ENCODE measurements at places on chromosomes 5 and 9.

GRCh38 chr5:139276426-139276825, 17.1 kb upstream of the MATR3 start:
- DNase-seq, result no peak

- DNase-seq, result no peak
These were observed 11.5 kb upstream of the FRMPD1 start for GRCh38 chr9:37639109-37639762.

DNA sequence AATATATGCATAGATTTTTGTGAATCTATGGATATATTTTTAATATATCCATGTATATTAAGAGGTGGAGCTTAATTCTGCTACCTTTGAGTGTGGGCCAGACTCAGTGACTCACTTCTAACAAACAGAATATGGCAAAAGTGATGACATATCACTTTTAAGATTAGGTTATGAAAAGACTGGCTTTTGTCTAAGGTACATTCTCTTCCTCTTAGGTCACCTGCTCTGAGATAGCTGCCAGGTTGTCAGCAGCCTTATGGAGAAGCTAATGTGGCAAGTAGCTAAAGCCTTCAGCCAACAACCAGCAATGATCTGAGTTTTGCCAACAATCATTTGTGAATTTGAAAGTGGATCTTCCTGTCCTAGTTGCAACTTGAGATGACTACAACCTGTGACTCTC, 83.8 kb downstream of the ANKRD31 start:
- no peak for DNase-seq

GRCh38 chr5:90888511-90889324, 330.1 kb downstream of the ADGRV1 start:
- DNase-seq, result no peak

DNA sequence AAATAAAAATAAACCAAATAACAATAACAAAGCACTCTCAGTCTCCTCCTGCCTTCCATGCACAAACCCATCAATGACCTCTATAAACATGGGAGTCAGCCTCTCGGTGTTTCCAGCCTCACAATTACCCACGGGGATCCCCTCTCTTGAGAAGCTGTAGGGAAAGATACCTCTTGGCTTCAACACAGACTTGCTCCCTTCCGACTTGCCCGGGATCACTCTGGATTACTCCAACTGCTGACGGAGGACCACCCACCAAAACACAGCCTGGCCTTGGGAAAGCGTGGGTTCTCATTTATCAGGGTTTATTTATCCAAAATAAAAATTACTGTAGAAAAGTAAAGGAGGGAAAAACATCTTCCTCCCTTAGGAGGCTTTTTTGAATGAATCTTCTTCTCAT, 11.5 kb upstream of the NKX2-5 start:
- DNase-seq, result no peak

GRCh38 chr5:159550951-159551350, 220.7 kb upstream of the IL12B start:
- DNase-seq, result no peak

GRCh38 chr5:149549461-149550267, 1.6 kb downstream of the CSNK1A1 start:
- no peak for DNase-seq

- DNase-seq, result no peak
These were observed 4.0 kb upstream of the ZSWIM6 start for GRCh38 chr5:61327760-61328753.

- no peak for DNase-seq
These were observed 105.3 kb downstream of the PCSK1 start for GRCh38 chr5:96327722-96328121.

DNA sequence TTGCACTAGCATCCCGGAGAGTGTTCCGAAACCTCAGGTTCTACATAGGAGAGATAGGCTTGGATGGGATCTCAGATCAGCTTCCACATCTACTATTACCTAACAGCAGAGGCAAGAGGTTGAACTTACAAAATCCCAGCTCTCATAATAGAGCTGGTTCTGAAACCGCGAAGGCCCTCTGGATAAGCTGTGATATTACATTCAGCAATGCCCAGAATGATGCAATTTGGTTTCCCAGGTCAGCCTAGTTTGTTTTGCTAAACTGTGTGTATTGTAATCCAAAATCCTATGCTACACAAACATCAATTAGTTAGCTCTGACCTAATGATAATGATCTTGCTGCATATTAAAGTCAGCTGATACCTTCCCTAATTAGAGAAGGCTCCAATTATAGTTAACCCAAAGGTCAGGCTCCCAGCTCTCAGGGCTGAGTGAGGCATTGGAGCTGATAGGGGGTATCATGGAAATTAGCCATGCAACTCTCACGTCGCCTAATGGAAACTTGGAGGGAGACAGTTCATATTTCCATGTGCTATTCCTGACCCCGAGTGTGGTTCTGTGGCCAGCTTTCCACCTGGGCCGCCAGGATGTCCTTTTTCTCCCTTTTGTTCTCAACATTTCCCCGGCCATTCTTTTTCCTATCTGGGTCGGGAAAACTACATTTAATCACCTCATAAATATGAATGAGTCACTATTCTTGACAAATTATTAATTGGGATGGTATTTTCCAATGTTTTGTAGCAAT, 278.4 kb upstream of the IRX1 start:
- no peak for DNase-seq

GRCh38 chr9:81610740-81611107, 78.6 kb downstream of the TLE1 start:
- DNase-seq, result no peak

- no peak for DNase-seq
These were observed 35.0 kb downstream of the ERGIC1 start for GRCh38 chr5:172868924-172869591.

- DNase-seq, result no peak
These were observed 53.7 kb downstream of the LHFPL2 start for GRCh38 chr5:78594610-78595457.

DNA sequence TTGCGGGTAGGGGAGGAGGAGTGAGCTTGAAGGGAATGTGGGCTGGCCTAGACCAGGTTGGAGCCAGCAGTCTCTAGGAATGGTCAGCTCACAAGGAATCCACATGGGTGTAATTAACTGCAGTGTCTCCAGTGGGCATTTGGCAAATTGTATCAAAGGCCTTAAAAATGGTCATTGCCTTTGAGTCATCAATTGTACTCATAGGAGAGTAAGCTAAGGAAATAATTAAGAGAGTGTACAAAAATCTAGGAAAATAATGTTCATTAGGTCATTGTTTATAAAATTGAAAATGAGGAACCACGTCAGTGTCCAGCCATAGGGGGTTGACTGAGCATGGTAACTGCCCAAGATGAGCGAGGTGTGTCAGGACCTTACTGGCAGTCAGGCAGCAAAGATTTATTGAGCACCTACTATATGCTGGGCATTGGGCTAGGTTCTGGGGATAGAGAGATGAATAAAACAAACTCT, 29.8 kb upstream of the RPL26L1 start:
- DNase-seq, result no peak

DNA sequence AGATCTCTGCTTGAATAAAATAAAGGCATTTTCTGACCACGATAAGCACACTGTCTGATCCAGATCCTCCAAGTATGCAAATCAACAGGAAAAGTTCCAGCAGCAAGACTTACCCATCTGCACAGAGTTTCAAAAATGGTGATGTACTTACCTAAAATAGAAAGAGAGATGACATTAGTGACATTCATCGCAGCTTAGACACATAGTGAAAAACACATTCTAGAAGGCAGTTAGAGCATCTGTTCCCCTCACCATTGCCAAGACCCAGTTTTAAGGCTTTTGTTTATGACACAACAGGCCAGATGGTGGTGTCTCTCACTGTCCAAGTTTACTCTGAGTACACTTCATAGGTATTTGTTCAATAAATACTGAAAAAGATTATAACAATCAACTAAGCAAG, 207.7 kb downstream of the PDE4D start:
- no peak for DNase-seq

DNA sequence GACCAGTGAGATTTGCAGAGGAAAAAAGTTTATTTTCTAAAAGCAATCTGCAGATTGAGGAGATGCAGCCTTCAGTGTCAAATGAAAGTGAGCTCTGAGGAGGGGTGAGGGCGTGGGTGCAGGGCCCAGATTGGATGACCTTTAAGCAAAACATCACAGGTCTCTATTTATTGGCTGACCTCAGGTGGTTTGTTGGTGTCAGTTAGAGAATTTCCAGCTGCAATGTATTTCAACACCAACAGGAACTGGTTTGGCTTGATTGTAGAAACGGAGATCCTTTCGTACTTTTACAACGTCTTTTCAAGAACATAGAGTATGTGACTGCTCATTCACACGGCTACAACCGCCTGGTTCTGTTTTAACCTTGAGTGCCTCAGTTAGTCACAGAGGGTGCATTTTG, 1069.1 kb downstream of the EFNA5 start:
- DNase-seq, result no peak

GRCh38 chr9:124551472-124552272, 44.5 kb upstream of the NR5A1 start:
- no peak for DNase-seq

DNA sequence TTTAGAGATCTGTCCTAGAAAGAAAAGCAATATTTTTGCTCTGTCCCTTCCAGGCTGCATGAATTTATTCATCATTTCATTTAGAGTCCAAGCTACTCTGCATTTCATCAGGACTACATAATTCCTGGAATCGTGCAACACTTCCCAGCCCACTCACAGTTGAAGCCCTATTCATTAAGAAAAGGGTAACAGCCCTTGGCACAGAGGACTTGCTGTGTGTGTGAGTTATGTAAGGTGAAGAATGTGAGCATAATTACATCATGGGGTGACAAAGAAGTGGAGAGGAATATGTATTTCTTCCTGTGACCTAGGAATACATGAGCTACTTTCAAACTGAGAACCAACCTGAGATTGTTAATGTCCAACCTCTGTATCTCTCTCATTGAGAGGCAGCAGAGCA, 317.4 kb downstream of the ARHGEF28 start:
- no peak for DNase-seq

GRCh38 chr5:135266975-135267374, 132.1 kb downstream of the MACROH2A1 start:
- no peak for DNase-seq
